ENCODE measurements at places on chromosomes 7 and 10.

DNA sequence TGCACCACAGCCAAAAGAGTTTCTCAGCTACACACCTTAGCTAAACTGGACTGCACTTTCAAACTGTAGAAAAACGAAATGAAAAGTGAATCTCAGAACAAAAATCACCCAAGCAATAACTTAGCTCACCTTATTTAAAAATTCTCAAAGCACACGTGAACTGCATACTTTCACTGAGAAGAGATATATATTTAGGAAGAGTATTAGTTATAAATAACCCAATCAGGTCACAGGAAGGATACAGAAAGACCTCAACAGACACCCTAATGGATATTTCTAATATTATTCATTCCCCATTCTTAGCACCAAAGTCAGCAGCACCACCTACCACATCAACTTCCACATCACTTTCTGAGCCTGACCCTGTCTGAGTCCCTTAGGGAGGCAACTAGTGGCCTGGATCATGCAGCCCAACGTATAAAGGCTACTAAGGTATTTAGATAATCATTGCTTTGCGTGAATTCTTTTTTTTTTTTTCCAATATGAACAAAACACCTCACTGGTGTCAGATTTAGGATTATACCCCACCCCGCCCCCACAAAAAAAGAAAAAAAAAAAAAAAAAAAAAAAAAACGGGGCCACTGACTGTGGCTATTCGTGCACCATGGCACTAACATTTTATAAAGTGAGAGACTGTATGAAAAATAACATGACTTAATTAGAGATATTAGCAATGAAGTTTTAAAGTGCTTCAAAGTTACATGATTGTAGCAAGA is 2.6 kb downstream of the ABI1 start:
- DNase-seq: no peak

GRCh38 chr10:80540981-80541750 is 3.5 kb downstream of the SH2D4B start:
- no peak for DNase-seq

DNA sequence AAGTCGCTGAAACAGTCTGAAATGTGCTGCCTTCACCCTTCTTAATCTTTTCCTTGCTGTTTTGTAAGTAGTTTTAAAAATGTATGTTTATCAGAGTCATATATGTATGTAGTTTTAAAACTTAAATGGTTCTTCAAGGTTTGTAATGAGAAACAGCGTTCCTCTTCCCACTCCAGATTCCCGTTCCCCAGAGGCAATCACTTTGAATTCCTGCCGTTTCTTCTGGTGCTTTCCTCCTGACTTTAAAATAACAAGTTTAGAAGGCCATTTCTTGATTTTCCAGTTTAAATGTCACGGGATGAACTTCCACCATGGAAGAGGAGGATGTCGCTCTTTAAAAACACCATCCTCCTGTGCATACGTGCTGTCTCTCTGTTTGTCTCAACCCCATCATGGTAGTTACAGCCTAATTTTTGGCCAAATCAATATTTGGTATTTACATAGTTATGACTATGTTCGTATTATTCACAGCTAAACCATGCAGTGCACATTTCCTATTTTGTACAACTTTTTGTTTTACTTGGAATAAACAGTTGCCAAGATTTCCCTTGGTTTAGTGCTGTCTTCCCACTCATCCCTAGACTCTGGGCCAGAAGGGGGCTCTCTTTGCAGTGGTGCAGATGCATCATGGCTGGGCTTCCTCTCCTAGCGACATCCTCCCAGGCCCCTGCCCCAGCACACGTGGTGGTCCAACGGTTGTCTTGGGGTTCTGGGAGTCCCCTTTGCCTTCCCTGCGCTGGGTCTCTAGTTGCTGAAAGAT is 151.4 kb downstream of the PTPN20 start:
- DNase-seq: no peak

GRCh38 chr7:83267141-83267631 is 104.5 kb upstream of the PCLO start:
- no peak for DNase-seq

DNA sequence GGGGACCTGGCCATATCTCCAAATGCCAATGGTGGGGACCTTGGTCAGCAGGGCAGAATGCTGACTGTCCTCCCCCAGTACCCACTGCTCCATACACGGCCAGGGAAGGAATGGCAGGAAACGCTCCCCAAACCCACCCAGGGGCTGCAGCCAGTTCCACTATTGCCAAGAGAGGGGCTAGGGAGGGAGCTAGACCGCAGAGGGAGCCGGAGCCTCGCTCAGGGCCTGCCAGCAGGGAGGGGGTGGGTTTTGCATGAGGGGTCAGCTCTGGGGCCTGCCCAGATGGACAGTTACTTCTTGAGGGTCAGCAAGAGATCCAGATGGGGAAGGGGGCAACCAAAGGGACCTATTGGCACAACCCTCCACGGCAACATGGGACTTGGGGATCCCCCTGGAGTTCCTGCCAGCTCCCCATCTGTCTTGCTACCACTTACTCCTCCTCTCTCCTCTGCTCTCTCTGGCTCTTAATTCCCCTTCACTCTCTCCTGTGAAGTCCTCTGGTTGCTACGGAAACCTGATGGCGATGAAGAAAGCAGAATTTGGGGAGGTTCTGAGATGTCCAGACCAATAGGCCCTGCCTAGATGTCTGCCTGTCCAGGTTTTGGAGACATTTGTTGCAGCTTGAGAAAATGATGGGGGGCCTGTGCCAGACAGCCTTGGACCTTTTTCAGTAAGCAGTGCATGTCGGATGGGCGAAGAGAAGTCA is 12.6 kb downstream of the FGF8 start:
- DNase-seq: no peak

DNA sequence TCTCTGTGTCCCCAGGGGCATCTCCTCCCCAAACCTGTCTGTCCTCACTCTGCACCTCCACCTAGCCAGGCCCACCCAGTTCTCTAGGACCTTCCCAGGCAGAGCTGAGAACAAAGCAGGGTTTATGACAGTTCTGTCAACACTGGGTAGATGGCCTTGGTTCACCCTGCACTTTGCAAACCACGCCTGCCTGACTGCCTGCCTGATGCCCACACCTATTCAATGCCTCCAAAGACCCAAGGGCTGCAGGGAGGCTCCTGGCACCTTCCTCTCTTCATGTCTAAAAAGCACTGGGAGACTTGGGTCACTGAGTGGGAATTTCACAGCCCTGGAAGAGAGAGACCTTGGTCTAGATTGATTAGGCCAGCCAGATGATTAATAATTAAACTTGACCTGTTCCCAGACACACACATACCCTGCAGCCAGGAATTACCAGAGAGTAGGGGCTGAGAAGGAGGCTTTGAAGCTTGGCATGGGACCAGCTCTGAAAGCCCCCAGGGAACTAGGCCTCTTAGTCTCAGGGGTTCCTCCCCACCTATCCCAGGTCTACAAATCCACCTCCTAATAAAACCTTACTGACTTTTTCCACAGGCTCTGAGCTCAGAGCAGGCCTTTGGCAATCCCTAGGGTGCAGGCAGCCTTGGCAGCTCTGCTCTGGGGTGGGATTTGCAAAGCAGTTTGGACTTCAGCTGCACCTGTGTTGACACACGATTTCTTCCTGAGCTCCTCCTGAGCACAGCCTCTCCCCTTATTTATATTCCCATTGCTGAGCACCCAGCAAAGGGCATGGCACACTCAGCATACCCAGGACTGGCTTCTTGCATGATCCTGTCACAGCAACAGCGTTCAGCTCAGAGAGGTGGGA is 25.7 kb upstream of the PDCD4 start:
- no peak for DNase-seq

GRCh38 chr10:102542800-102543418 is 39.1 kb downstream of the SUFU start:
- no peak for DNase-seq

DNA sequence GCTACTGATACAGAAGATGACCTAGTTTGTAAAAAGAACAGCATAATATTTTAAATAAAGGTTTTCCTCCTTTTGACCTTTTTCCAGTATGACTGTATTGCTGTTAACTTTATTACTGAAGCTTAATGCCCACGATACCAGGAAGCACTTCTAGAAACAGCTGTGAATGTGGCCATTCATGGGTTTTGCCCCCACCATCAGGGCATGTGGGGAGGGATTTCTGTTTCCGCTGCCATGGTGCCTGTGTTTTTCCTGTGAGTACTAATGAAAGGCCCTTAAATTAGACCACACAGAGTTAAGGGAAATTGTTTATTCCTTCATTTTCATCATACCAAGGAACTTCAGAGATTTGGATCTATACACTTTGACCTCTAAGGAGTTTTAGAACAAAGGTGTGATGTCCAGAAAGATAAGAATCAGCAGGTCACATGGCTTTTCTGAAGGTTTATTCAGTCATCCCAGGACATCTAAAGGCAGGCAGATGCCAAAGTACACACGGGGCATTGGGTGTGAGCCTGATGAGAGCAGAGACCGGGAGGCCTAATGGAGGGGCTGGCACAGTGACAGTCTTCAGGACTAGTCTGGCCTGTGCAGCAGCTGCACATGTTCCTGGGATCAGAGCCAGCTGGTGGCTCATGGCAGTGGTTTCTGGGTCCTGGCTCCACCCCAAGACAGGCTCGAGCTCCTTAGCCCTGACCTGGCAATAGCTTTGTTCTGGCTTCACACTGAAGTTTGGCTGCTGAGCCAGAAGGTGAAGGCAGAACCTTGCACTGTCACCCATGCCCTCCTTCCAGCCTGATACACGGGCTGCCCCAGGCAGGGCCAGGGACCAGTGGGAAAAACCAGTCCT is 190.9 kb downstream of the REEP3 start:
- peak; percentile 64 for DNase-seq

DNA sequence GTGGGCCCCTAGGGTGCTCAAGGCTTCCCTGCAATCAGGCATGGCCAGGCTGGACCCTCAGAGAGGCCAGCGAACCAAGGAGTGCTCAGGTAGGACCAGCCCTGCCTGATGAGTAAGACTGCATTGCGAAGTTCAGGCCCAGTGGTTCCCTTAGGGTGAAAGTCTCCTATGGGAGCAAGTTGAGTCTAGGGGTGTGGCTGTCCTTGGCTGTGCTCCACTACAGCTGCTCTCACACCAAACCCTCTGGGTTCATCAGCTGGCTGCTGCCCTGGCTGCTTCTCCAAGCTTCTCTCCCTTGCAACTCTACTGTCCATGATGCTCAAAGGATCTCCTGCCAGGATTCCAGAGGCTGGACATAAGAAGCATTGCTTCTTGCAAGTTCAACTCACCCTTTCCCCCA is 18.7 kb downstream of the FAM25A start:
- no peak for DNase-seq

DNA sequence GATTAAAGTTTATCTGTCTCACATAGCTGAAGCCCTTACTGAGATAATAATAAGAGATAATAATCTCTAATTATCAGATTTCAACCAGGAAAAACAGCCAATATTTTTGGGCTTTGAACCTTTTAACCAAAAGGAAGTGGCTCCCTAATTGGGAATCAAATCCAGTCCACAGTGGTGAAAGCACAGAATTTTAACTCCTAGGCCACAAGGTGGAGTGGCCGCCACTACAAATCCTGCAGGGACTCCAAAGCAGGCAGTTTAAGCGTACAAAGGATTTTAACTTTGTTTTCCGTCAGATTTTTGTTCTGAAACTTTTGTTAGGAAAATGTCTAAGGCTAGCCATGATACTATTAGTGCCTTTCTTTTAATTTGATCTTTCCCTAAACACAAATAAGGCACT is 99.6 kb upstream of the CCNY start:
- no peak for DNase-seq

DNA sequence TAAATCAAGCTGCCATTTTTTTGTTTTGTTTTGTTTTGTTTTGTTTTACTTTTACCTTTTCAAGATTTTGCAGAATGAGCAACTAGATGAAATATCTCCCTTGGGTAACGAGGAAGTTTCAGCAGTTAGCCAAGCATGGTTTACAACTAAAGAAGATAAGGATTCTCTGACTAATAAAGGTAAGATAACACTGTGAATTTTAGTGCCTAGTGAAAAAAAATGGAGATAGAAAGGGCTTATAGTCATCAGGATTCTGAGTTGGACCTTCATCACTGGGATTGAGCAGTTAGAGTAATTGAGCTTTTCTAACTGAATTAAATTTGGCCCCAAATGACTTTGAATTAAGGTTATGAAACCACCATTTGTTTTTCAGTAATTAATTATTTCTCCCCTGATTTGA is 21.2 kb downstream of the DMTF1 start:
- DNase-seq: no peak

GRCh38 chr10:79393221-79393923 is 46.1 kb downstream of the PPIF start:
- DNase-seq: no peak

DNA sequence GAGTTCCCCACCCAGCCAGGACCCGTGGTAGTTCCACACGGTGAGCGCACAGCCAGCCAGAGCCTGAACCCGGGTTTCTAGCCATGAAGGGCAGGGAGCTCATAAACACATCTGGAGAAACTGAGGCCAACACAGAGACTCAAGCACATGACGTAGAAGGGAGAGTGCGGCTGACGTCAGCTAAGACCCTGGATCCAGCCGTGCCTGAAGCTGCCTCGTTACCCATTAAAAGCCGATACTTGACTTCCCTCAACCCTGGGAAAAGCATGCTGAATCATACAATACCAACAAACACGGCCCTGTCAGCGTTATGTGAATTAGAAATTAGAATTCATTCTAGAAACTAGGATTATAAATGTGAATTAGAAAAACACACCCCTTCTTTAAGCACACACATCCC is 65.2 kb upstream of the PDGFA start:
- DNase-seq: no peak

DNA sequence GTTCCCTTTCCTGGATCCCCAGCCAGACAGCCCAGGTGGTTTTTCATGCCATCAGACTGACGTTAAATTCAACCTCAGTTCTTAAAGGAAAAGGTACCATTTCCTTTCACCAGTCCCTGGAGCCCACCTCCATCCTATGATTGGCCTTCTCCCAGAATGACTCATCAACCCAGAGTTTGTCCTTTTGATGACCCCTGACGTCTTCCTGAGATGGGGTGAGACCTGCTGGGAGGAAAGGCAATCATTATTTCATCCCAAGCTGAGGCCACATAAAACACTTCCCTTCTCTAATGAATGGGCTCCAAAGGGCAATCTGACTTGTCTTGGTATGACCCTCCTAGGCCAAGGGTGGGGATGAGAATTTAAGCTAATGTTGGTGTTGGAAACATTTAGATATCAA is 750.7 kb downstream of the SUGCT start:
- DNase-seq: no peak

GRCh38 chr7:41976411-41976810 is 260.6 kb downstream of the GLI3 start:
- no peak for DNase-seq

DNA sequence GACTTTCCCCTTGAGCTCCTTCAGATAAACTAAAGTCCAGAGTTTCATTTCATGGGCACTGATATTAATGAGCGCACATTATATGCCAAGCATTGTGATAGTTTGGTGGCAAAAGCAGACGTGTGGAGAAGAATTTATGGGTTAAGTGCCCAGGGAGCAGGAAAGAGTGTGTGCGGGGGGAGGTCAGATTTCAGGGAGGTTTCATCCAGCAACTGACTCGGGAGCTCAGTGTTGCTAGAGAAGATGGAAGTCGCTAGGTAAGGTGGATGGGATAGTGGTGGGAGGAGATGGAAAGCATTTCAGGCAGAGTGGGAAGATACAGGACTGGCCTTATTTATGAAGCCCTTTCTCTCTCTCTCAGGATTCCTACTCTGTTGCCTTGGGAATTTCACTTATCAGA is 223.0 kb downstream of the SNX10 start:
- DNase-seq: no peak

- DNase-seq: no peak
Measured at GRCh38 chr10:1159131-1160061, 103.2 kb downstream of the WDR37 start.

GRCh38 chr7:127794551-127794950 is 142.6 kb downstream of the SND1 start:
- DNase-seq: no peak

GRCh38 chr10:77669892-77670291 is 32.3 kb upstream of the KCNMA1 start:
- DNase-seq: no peak

GRCh38 chr10:13788711-13789447 is 202.1 kb downstream of the PRPF18 start:
- no peak for DNase-seq

Measured in amygdala (tissue), 56 donors.